ENCODE measurements at places on chromosomes 6 and 20. TPM values are rescaled to one million over a fixed set of nuclear protein-coding genes. Genes with fewer than 3 reads are reported as not detected.

The MROH8 gene
- total RNA-seq, result 6.9 TPM

The RAET1L gene
- not detected for total RNA-seq

The OR2H2 gene
- not detected for total RNA-seq

The MOG gene
- total RNA-seq, result 1.5 TPM

The PNLDC1 gene
- total RNA-seq, result 0.24 TPM

The PBOV1 gene
- not detected for total RNA-seq

The BMP5 gene
- 1.6 TPM for total RNA-seq

The IL17F gene
- not detected for total RNA-seq

The PROKR2 gene
- not detected for total RNA-seq

The SUMO4 gene
- 0.78 TPM for total RNA-seq

The C6orf141 gene
- total RNA-seq, result 0.45 TPM

The GRM1 gene
- total RNA-seq, result 0.89 TPM

The RHAG gene
- 1.4 TPM for total RNA-seq

The MTRF1L gene
- total RNA-seq, result 32.4 TPM

The HLA-DPA1 gene
- total RNA-seq, result 58.6 TPM

The CALHM4 gene
- not detected for total RNA-seq

The RAD21L1 gene
- total RNA-seq, result not detected

The KIZ gene
- 37.7 TPM for total RNA-seq

The PRL gene
- not detected for total RNA-seq

The ECT2L gene
- total RNA-seq, result 2.8 TPM

The ENPP5 gene
- 12.7 TPM for total RNA-seq

The SIM1 gene
- total RNA-seq, result not detected

The ZNF341 gene
- 1.5 TPM for total RNA-seq

The C20orf144 gene
- total RNA-seq, result not detected

The MCCD1 gene
- not detected for total RNA-seq

The GLP1R gene
- 6.1 TPM for total RNA-seq

The VWA7 gene
- total RNA-seq, result 9.5 TPM

The DNMT3B gene
- 0.57 TPM for total RNA-seq

The FBXO9 gene
- total RNA-seq, result 90.1 TPM

The TPBG gene
- 4.8 TPM for total RNA-seq

The TRIM15 gene
- not detected for total RNA-seq

The TCP11 gene
- not detected for total RNA-seq

The DTD1 gene
- 17.8 TPM for total RNA-seq

The CAP2 gene
- 122 TPM for total RNA-seq

The PRDM1 gene
- total RNA-seq, result 1.4 TPM

The COL19A1 gene
- 3.1 TPM for total RNA-seq

The POLH gene
- 8.3 TPM for total RNA-seq

The FOXQ1 gene
- total RNA-seq, result not detected

The TMEM14C gene
- 102 TPM for total RNA-seq

The CDK5RAP1 gene
- 27.0 TPM for total RNA-seq

The ZC2HC1B gene
- total RNA-seq, result not detected

The TENT5A gene
- 31.5 TPM for total RNA-seq

The ZSCAN23 gene
- total RNA-seq, result 1.8 TPM

The SIRPB2 gene
- total RNA-seq, result 4.9 TPM

The ANKRD6 gene
- 19.8 TPM for total RNA-seq

The HLA-DOA gene
- 2.0 TPM for total RNA-seq

The CFAP206 gene
- 0.60 TPM for total RNA-seq

The MATN4 gene
- 0.20 TPM for total RNA-seq

The LHFPL5 gene
- total RNA-seq, result not detected

The SMLR1 gene
- not detected for total RNA-seq

The CD24 gene
- not detected for total RNA-seq

The ZNF337 gene
- total RNA-seq, result 10.3 TPM

The CDSN gene
- total RNA-seq, result 0.14 TPM

The B3GALT4 gene
- total RNA-seq, result 9.7 TPM

The DOK5 gene
- 16.0 TPM for total RNA-seq

The ZNF391 gene
- 1.8 TPM for total RNA-seq

The RBM24 gene
- total RNA-seq, result 196 TPM

Measured in right cardiac atrium (tissue), 5 donors.